HTR-8/SVneo (cell line): ENCODE measurements at places on chromosomes 2 and 18.

DNA sequence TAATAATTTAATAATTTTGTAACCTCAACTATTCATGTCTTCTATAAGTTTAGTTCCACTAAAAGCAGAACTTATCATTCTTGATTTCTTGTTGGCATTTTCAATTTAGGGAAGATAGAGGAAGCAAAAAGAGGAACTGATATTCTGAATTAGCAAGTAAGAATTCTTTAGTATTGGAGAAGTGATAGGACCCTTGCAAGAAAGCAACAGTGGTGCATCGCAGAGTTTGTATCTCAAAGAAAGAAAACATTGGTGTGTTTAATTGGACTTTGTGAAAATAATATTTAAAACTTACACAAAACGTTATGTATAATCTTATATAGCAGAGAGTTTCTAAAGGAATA, 36.5 kb upstream of the TNFRSF11A start:
- no peak for DNase-seq

DNA sequence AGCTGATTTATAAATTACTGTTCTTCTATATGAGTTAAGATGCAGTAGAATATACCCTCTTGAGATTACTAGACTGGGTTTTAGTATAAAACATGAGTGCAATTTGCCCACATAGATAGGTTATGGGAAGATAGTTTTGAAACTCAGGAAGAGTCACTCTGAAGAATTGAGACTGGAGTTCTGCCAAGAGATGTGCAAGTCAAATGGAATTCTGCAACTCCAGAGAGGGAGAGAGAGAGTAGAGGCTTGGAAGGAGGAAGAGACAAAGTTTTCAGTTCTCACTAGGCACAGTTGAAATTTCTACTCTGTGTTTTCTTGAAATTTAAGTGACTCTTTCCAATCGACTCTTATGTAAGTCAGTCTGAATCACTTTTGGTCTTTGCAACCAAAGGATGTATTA, 878.8 kb downstream of the TSN start:
- no peak for DNase-seq

GRCh38 chr2:195458936-195459335, 198.1 kb upstream of the SLC39A10 start:
- no peak for DNase-seq

- no peak for DNase-seq
Observed at GRCh38 chr2:146893500-146894041, 951.3 kb upstream of the ACVR2A start.

GRCh38 chr2:16050908-16051489, 110.6 kb downstream of the MYCN start:
- no peak for DNase-seq

GRCh38 chr18:58431215-58431614, 197.7 kb downstream of the ALPK2 start:
- no peak for DNase-seq

DNA sequence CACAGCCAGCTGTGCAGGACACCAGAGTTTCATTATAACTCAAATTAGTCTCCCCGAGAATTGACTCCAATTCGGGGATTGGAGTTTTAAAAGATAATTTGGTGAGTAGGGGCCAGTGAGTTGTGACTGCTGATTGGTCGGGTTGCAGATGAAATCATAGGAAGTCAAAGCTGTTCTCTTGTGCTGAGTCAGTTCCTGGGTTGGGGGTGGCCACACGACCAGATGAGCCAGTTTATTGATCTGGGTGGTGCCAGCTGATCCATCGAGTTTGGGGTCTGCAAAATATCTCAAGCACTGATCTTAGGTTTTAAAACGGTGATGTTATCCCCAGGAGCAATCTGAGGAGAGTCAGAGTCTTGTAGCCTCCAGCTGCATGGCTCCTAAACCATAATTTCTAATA, 82.7 kb upstream of the SLC66A3 start:
- DNase-seq, result no peak

- no peak for DNase-seq
Observed at GRCh38 chr2:185006481-185006880, 408.2 kb downstream of the ZNF804A start.

DNA sequence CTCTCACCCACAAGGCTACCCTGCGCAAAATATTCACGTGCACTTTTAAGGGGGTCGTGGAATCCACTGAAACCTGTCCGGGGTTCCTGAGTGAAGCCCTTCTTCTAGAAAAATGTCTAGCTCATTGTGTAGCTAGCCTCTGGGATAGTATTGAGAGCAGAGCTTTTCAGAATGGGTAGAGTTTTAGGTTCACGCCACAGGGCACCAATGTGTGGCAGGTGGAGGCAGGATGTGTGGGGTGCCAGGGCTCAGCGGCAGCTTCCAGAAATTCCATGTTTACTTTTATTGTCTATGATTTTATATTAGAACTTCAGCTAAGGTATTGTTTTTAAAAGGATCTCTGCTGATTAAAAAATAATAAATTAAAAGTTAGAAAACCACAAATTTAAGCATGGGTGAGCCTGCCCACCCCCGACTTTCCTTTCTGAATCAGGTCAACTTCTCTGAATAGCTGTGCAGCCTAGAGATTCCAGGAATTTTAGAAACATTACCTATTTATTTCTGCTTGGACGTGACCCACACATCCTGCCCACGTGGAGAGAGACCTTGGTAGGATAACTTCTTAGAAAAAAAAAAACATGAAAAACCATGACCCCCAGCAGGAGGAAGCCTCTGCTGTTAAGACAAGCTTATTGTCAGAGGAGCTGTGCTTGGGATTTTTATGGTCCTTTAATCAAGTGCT, 163.7 kb downstream of the CTIF start:
- DNase-seq, result no peak

DNA sequence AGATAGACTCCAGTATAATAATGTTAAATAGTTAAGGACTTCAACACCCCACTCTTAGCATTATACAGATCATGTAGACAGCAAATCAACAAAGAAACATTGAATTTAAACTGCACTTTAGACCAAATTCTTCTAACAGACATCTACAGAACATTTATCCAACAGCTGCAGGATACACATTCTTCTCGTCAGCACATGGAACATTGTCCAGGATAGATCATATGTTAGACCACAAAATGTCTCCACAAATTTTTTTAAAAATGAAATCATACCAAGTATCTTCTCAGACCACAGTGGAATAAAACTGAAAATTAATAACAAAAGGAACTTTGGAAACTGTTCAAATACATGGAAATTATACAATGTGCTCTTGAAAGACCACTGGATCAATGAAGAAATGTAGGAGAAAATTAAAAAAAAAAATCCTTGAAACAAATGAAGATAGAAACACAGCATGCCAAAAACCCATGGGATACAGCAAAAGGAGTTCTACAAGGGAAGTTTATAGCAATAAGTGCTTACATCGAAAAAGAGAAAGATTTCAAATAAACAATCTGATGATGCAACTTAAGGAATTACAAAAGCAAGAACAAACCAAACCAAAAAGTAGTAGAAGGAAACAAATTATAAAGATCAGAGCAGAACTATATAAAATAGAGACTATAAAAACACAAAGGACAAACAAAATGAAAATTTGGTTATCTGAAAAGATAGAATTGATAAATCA, 12.3 kb upstream of the SPP2 start:
- DNase-seq, result no peak

DNA sequence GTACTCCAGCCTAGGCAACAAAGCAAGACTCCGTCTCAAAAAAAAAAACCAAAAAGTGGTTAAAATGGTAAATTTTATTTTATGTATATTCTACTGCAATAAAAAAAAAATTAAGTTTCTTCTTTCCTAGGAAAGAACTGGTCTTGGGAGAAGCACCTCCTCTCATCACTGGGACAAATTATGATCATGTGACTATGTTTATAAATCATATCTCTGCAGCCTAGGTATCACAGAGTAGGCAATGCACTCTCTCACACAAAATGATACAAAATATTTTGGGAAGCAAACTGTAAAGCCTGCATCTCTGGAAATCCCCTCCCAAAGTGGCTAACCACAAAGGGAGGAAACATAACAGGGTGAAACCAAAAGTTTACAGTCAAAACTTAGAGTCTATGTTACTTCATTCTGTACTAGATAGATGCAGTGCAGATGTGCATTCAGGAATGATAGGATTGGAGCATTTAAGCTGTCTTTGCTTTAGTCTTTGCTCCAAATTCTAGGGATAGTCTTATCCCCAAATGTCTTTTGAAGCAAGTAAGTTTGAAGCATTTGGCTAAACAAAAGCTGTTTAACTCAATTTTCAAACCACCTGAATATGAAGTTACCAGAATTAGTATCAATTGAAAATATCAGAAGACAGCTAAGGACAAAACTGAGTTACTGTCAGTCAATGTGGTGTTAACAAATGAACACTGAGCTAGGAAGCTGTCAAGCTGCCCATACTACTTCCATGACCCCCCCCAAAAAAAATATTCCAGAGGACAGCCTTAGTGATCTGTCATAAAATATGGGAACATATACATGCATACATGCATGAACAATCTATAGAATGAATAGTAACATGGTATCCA, 21.1 kb upstream of the MALT1 start:
- DNase-seq, result no peak

GRCh38 chr2:176769499-176770370, 442.9 kb upstream of the HNRNPA3 start:
- no peak for DNase-seq

GRCh38 chr2:21646345-21646744, 522.6 kb downstream of the TDRD15 start:
- no peak for DNase-seq

- DNase-seq, result no peak
Observed at GRCh38 chr18:70398076-70398475, 109.2 kb downstream of the SOCS6 start.

- no peak for DNase-seq
Observed at GRCh38 chr18:56026509-56026908, 438.5 kb upstream of the TCF4 start.

GRCh38 chr2:27920148-27920885, 29.8 kb downstream of the BABAM2 start:
- DNase-seq, result peak; percentile 24

- DNase-seq, result no peak
Observed at GRCh38 chr2:12110481-12110880, 364.0 kb downstream of the LPIN1 start.

- no peak for DNase-seq
Observed at GRCh38 chr2:79446313-79446712, 66.5 kb upstream of the CTNNA2 start.

DNA sequence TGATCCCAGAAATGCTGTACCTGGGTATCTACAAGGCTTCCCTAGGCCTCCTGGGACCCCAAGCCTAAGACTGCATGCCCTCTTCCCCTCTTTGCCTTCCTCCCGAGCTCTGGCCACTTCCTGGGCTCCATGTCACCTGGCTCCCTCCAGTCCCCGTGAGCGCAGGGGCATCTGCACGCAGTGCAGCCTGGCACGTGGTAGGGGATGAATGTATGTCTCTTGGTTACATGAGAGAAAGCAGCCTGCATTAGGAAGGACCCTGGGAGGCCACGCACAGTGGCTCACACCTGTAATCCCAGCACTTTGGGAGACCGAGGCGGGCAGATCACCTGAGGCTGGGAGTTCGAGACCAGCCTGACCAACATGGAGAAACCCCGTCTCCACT, 15.8 kb downstream of the PASK start:
- DNase-seq, result no peak

- no peak for DNase-seq
Observed at GRCh38 chr18:45522371-45522770, 92.9 kb upstream of the SLC14A2 start.

- DNase-seq, result no peak
Observed at GRCh38 chr2:128308284-128308731, 10.4 kb downstream of the HS6ST1 start.

GRCh38 chr18:34976534-34976898, 64.7 kb upstream of the MAPRE2 start:
- no peak for DNase-seq

- no peak for DNase-seq
Observed at GRCh38 chr2:123976054-123976648, 48.9 kb upstream of the CNTNAP5 start.

DNA sequence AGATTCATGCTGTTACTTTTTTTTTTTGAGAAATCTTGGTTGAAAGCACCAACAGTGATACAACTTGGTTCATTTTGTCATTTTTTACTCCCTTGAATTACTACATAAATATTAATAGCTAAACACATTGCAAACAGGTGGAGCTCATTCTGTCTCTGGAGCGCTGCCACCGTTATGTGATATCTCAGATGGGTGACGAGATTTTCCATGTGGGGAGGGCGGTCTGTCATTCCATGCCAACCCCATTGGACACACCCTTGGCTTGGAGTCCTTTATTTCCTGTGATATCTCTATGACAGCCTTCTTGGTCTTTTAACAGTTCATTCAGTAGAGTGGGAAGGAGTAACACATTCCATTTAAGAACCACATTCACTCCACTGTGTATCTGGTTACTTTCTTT, 794.8 kb downstream of the SATB2 start:
- DNase-seq, result no peak

GRCh38 chr18:69944436-69944835, 3.2 kb downstream of the CD226 start:
- no peak for DNase-seq

GRCh38 chr2:198945496-198945895, 512.2 kb downstream of the SATB2 start:
- no peak for DNase-seq

DNA sequence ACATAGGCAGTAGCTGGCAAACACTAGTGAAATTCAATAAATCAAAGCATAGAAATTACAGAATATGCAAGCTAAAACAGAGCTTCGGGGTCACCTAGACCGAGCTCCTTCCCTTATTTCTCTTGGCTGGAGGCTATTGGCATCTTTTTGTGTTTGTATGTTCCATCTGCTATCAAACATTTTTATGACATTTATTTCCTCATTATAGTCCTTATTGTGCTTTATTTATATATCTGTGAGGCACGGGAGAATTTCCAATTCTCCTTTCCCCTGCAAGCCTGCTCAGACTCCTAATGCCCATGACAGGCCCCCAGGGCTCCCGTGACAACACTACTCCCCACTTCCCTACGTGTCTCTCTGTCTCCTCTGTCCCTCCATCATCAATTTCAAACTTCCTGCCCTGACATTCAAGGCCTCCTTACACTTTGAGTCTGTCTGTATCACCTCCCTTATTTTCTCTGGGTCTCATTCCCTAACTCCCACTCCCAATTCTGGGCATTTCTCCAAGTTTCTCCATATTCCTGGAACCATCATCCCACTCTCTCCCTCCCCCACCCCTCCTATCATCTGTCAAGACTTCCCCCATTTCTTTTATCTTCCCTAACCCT, 316.9 kb downstream of the OSR1 start:
- no peak for DNase-seq

DNA sequence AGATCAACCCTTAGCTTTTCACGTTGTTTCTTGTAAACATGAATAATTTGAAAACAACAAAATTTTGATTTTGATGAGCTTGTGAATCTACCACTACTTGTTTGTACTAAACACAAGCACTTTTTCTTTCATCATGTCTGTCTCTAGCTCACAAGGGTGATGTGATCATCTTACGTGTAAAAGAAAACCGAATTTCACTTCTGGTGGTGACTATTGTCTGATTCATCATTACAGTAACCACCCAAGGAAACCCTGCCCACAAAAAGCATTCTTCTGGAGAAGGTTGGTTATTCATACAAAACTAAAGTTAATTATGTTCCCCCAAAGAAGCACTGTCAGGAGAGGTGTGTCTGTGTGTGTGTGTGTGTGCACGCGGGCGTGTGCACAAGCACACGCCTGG, 285.4 kb downstream of the ZNF516 start:
- no peak for DNase-seq

DNA sequence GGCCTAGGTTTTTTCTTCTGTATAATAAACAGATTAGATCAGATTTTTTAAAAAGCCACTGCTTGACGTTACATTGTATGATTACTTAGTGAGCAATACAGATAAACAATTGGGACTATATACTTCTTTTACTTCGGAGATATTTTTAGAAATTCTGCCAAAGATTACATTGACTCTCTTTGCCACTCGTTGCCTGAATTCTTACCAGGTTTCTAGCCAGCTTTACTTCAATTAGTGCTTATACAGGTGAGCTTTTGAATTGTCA, 156.6 kb downstream of the HAUS1 start:
- DNase-seq, result no peak
